Mesothelial cell of epicardium (in vitro differentiated cells): ENCODE measurements at places on chromosomes 16 and 17.

GRCh38 chr16:71369494-71369893 is 11.0 kb downstream of the CALB2 start:
- DNase-seq: no peak

- DNase-seq: no peak
These were observed 207.9 kb upstream of the HSBP1 start for GRCh38 chr16:83599789-83600462.

GRCh38 chr17:80287806-80288567 is 27.3 kb downstream of the RNF213 start:
- DNase-seq: no peak

DNA sequence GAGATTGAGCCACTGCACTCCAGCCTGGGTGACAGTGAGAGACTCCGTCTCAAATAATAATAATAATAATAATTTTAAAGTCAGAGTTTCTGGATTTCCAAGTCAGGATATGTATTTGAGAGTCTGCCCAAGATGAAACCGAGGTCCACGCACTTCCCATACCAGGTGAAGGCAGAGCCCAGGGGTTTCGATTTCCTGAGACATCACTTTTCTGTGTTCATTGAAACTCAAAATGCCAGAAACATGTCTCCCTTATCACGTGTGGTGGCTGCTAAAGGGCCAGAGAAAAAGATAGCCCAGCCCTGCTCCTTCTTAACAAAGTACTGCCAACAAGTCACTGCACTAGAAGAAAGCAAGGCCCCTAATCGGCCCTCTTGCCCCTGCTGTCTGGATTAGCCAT is 9.8 kb upstream of the RNF157 start:
- no peak for DNase-seq

GRCh38 chr16:46808997-46809396 is 22.0 kb downstream of the C16orf87 start:
- DNase-seq: no peak

GRCh38 chr16:74321356-74321755 is 24.7 kb downstream of the PSMD7 start:
- DNase-seq: no peak
